Iris pigment epithelial cell (primary cell): ENCODE measurements at places on chromosomes 6 and 20.

DNA sequence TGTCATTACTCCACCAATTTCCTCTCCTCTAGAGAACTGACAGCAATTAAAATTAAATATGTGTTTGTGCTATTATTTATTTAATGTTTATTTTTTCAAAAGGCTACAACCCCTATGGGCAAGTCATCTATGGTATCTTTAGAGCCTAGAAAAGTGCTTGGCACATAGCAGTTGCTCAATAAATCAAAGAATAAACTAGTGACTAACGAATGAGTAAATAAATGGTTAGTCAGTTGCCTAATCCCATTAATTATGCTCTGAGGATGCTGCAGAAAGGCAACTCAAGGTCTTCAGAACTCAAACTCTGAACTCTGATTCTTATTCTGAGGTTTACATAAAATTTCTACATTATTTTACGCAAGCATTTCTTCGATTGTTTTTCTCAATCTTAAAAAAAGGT, 193.0 kb upstream of the TSHZ2 start:
- no peak for DNase-seq

- peak; percentile 87 for DNase-seq
These were observed 136.5 kb upstream of the PRND start for GRCh38 chr20:4585104-4585753.

- no peak for DNase-seq
These were observed 368.9 kb downstream of the LMBRD1 start for GRCh38 chr6:69427882-69428281.

DNA sequence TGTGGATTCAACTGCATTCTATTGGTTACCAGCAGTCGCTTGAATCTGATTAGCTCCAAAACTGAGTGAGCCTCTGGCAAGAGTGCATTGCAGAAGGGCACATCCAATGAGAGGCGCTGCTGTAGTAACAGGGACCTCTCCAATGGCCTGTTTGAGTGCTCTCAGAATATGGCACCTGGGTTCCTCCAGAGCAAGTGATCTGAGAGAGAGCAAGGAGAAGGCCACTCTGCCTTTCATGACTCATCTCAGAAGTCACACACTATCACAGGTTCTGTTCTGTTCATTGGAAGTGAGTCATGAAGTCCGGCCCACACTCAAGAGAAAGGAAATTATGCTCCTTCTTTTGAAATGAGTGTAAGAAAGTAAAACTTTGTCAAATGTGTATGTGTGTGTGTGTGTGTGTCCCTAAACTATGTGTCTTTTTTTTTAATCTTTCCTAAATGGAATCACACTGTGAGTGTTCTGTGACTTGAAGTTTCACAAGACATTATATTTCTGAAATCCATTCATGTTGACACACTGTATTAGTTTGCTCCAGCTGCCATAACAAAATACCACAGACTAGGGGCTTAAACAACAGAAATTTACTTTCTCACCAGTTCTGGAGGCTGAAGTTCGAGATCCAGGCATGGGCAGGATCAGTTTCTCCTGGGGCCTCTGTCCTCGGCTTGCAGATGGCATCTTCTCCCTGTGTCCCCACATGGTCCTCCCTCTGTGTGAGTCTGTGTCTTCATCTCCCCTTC, 138.3 kb upstream of the CDYL start:
- peak; percentile 88 for DNase-seq

GRCh38 chr6:22445946-22446345, 123.4 kb upstream of the HDGFL1 start:
- no peak for DNase-seq

GRCh38 chr20:37786043-37786442, 92.2 kb downstream of the CTNNBL1 start:
- DNase-seq: no peak

GRCh38 chr6:34990971-34991560, 102.0 kb downstream of the ANKS1A start:
- DNase-seq: peak; percentile 44

DNA sequence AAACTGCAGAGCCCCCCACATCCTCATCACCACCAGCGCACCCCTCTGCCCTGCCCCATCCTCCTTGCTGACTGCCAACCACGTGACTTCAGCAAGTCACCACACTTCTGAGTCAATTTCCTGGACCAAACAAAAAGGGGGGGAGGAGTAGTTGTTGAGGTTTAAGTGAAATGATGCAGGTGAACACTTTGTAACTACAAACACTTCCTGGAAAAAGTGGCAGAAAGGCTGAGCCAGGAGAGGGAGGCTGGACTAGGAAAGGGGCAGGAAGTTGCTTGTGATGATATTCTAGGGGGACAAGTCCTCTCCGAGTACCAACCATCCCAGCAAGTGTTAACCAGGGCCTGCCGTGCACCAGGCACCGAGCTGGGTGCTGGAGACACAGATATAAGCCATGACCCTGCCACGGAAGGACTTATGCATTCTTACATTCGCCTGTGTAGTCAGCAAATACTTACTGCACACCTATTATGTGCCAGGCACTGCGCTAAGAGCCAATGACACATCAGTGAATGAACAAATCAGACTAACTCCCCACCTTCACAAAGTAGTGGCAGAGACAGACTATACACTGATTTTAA, 67.3 kb downstream of the PREX1 start:
- peak; percentile 58 for DNase-seq
